ENCODE measurements at places on chromosomes 5 and 9.

- no peak for DNase-seq
Observed at GRCh38 chr9:74036549-74037231, 460.4 kb upstream of the RORB start.

- no peak for DNase-seq
Observed at GRCh38 chr9:78422309-78422708, 125.4 kb downstream of the PSAT1 start.

DNA sequence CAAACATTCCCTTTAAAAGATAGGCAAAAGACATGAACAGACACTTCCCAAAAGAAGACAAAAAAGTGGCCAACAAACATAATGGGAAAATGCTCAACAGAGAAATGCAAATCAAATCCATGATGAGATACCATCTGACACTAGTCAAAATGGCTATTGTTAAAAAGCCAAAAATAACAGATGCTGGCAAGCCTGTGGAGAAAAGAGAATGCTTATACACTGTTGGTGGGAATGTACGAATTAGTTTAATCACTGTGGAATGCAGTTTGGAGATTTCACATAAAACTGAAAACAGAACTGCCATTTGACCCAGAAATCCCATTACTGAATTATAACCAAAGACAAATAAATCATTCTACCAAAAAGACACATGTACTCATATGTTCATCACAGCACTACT is 58.3 kb upstream of the WDR41 start:
- no peak for DNase-seq

- DNase-seq: no peak
Observed at GRCh38 chr9:91395106-91395552, 28.5 kb downstream of the NFIL3 start.

DNA sequence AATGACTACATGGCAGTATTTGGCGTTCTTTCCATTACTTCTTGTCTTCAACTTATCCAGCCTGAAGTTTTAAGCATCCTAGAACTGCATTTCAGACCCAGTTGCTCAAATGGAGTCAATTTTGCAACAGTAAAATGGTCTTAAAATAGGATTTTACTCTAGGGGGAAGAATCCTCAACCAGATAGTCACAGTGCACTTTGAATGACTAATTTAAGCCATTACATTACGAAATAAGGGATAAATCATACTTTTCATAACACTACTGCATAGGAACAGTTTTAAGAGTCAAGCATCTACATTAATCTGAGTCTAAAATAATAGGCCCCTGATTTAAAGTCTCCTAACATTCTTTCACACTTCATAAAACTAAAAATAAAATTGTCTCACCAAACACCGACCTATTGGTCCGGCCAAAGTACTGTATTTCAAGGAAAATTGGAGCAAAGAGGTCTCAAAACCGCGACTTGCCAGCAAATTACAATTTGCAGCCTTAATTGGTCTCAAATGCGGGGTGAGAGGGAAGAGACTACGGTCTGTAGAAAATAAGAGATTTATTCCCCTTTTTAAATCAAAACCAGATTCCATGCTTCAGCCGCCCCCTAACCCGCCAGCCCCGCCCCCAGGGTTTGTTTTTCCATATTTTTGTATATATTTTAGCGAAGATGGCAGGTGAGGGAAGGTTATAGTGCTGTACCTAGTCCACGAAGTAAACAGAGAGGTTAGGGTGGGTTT is 1.2 kb upstream of the SMARCA2 start:
- DNase-seq: no peak

DNA sequence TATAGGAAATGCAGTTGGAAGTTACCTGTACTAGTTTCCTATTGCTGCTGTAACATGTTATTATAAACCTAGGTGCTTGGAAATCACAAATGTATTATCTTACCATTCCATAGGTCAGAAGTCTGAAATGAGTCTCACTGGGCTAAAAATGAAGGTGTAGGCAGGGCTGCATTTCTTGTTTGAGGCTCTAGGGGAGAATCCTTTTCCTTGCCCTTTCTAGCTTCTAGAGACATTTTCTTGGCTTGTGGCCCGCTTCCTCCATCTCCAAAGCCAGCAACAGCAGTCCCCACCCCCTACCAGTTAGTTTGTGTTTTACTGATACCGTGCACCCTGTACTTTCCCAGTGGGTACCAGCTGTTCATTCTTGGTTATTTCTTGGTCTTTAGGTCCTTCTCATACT is 153.3 kb downstream of the SLF1 start:
- no peak for DNase-seq

DNA sequence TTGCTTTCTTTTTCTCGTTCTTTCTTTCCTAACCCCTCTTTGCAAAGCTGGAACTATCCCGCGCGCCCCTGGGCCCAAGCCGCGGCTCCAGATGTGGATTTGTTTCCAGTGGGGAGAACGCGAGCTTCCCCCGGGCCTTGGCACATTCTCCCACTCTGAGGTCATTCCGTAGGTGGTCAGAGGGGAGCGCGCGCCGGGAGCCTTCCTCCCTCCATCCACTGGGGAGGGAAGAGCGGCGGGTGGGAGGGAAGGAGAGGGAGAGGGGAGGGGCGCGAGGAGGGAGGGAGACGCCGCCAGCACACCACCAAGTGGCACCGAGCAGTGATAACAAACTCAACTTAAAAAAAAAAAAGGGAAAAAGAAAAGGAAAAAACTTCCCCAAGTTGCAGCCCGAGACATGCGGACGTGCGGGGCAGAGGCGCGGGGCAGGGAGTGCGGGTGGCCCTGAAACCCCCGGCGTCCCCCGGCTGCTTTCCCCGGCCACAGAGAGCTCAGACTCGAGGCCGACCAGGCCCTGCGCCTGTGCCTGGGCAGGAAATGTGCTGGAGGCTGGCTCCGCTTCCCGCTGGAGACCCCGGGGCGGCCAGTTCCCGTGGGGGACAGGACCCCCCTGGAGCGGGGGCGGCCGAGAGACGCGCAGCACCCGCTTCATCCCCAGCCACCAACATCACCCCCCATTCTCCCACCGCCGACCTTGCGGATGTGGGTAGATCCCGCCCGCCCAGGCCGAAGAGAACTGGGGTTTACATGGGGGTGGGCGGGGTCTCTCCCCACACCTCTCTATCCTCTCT is 3.1 kb downstream of the IER5L start:
- DNase-seq: peak; percentile 59

- no peak for DNase-seq
Observed at GRCh38 chr9:14524873-14525515, 168.2 kb downstream of the ZDHHC21 start.

- no peak for DNase-seq
Observed at GRCh38 chr9:93827545-93828330, 127.4 kb downstream of the BARX1 start.

- DNase-seq: no peak
Observed at GRCh38 chr5:87340716-87341115, 72.0 kb downstream of the CCNH start.

- no peak for DNase-seq
Observed at GRCh38 chr5:11240293-11241190, 479.5 kb upstream of the DAP start.

GRCh38 chr5:33530183-33531036 is 89.6 kb downstream of the TARS1 start:
- DNase-seq: no peak

GRCh38 chr9:91150998-91151717 is 210.6 kb downstream of the AUH start:
- DNase-seq: no peak

- DNase-seq: no peak
Observed at GRCh38 chr9:72312386-72312987, 52.5 kb downstream of the ZFAND5 start.

DNA sequence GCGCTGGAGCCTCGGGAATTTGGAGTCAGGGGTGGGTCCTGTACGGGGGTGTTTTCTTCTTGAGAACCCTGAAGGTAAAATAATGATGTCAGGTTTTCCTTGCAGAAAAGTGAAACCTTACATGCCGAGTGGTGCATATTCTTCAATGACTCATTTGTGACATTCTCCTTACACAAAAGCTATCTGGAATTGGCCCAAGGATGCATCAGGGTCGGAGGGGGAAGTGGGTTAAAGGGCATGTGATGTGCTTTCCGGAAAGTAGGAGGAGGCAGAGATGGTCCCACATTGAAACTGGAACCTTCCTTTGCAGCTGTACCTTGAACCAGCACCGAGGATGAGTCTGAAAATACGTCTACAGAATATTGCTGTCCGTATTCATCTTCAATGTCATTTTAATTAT is 411.2 kb upstream of the IRX4 start:
- no peak for DNase-seq

- DNase-seq: no peak
Observed at GRCh38 chr5:79590396-79590999, 21.7 kb upstream of the TENT2 start.

- DNase-seq: peak; percentile 20
Observed at GRCh38 chr5:148808864-148809642, 17.4 kb upstream of the ADRB2 start.

- no peak for DNase-seq
Observed at GRCh38 chr9:92405818-92406217, 1.4 kb upstream of the OGN start.

GRCh38 chr5:8461543-8461942 is 592.6 kb downstream of the MTRR start:
- no peak for DNase-seq

GRCh38 chr9:18922161-18922885 is 110.7 kb downstream of the SAXO1 start:
- no peak for DNase-seq

- no peak for DNase-seq
Observed at GRCh38 chr5:161663431-161663830, 22.1 kb upstream of the GABRA6 start.

DNA sequence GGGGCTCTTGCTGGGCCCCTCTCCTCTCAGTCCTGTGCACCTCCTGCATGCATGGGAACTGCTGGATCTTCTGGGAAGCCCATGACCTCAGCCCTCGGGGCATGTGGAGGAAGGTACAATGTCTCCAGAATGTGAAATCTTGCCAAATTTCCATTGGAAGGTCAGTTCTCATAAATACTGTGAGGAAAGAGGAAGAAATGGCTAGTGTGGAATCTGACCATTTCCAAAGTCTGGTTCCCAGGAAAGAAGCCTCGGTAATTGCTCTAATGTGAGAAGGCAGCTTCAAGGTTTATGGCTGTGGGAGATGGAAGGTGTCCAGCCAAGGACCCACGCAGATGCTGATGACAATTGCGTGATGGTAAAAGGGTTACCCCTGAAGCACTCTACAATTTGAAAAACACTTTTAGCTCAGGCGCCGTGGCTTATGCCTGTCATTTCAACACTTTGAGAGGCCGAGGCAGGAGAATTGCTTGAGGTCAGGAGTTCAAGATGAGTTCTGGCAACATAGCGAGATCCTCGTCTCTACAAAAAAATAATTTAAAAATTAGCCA is 8.1 kb upstream of the IL17B start:
- DNase-seq: no peak

- DNase-seq: no peak
Observed at GRCh38 chr9:129934041-129934591, 98.9 kb downstream of the USP20 start.

DNA sequence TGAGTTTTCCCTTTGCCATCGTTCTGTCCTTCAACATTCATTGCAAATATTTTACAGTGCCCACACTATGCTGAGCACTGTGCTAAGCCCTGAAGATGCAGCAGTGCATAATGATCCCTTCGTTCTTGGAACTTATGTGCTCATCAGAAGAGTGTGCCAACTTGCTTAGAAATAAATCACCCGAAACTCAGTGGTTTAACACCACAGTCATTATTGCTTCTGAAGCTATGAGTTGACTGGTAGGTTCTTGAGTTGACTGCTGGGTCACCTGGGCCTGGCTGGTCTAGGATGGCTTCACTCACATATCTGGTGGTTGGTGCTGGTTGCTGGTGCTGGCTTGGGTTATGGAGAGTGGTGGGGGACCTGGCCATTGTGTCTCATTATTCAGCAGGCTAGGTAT is 20.9 kb downstream of the PCSK5 start:
- no peak for DNase-seq

GRCh38 chr5:151270599-151270998 is 17.6 kb downstream of the GM2A start:
- no peak for DNase-seq

DNA sequence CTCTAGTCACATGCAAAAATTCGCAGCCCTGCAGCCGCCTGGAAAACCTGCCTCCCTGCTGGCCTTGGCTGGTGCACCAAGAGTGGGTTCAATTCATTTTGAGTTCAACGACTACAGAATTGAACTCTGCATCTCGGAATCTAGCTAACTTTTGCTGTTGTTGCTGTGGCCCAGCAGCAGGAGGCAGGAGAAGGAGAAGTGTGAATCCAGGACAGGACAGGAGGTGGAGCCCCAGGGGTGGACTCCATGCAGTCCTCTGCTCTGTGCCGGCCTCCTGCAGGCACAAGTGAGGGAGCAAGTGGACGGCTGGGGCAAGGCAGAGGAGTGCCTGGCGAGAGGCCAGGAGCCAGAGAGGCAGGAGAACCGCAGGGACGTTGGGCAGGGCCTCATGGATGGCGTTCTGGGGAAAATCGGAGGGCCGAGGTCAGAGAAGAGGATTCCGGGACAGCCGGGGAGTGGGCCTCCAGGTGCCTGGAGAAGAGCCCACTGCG is 214.2 kb downstream of the FANCC start:
- no peak for DNase-seq

GRCh38 chr5:171454549-171454948 is 35.1 kb downstream of the FGF18 start:
- no peak for DNase-seq

- DNase-seq: no peak
Observed at GRCh38 chr5:59769832-59770231, 123.7 kb downstream of the PDE4D start.

DNA sequence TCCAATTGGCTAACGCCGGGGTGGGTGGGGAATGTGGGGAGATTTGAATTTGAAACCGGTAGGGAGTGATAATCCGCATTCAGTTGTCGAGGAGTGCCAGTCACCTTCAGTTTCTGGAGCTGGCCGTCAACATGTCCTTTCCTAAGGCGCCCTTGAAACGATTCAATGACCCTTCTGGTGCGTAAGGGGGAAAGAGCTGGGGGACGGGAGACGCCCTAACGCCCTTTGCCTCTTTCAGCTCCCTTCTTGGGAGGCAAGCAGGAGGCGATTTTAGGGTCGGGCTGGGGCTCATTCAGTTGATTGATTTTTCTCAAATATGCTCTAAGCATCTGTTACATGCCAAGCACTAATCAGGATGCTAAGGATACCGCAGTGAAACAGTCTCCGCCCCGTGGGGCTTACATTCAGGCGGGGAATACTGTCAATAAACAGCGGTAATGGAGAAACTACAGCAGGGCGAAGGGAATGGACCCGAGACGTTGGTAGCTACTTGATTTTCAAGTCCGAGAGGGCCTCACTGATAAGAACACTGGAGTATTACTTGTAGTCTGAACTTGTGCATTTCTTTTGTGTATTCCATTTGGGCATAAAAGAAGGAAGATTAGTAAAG is at the start of gene HMMR:
TSS of gene HMMR (plus strand) at position 71 of the 610 bp plus-strand sequence. CDS start at position 132, 61 bp downstream.
- no peak for DNase-seq

DNA sequence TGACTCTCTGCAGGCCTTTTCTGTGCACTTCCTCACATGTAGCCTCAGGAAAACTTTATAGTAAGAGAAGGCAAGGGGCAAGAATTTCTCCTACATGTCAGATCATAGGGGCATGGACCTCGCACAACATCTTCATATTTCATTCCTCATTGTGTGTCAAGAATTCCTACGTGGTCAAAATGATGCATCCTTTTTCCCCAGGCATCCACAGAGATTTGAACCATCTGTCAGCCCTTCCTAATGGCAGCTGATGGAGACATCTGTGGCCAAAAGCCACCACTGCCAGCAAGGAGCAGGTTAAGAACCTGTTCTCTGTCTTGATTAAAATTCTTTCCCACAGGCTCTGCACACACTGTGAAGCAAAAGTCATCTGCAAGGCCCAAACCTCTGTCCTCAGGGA is 42.5 kb downstream of the MFAP3 start:
- DNase-seq: no peak

- DNase-seq: no peak
Observed at GRCh38 chr5:131575660-131576227, 59.3 kb downstream of the RAPGEF6 start.

All from NCI-H774 (cell line).